ENCODE measurements at places on chromosomes 12 and 14.
A peak's percentile ranks its signal among the peaks of the same experiment; 100 is the strongest.

GRCh38 chr12:46523863-46524770 lies 151.5 kb upstream of the SLC38A2 start:
- peak; percentile 67 for DNase-seq

DNA sequence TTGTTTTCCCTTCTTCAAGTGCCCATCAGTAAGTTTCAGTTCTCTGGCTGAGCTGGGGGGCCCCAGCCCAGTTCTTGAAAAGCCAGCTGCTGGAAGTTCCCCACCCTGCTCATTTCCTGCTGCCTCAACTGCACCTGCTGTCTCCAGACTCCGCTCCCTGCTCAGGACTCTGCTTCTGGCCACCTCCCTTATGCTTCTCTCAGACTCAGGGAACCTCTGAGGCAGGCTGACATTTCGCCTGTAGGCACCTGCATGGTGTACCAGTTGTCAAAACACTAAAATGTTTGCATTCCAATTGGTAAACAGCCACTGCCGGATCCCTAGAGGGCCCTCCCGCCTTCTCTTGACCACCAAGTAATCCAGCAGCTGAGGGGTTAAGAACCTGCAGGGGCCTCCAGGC lies 136.5 kb upstream of the VRK1 start:
- no peak for DNase-seq

DNA sequence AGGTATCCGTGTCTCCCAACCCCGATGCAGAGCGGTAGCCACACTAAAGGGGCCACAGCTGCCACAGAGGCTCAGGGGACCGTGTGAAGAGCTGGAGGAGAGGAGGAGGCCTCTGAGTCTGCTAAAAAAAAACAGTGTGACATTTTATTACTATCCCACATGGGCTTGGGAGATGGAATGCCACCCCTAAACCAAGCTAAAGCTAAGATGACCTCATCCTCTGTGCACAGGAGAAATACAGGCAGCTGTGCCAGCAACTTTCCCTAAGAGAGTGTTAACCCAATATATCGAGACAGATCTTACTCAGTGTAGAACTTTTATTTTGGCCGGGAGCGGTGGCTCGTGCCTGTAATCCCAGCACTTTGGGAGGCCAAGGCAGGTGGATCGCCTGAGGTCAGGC lies 18.0 kb downstream of the BCL2L14 start:
- DNase-seq, result no peak

DNA sequence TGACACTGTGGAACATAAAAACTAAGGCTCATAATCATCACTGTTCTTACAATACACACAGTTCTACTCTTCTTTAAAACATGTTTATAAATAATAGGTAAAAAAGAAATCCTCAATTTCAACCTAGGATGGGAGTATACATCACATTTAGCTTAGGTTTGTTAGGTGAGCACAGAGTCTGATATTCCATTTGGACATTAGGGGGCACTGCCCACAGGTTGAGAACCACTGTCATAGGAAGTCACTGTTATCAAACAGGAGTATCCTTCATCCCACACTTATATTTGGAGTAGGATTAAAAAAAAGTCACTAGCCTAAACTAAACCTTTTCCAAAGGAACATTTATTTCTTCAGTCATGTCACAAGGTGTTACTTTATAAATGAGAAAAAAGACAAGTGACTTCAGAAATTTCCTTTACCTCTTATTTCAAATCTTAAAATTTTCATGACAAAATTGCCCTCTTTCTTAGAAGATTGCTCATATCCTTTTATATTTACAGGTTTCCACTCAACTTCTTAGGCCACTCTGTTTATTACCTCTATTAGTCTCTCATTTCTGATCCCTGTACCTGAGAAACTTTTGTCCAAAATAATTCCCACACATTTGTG lies 240.6 kb downstream of the CPNE8 start:
- DNase-seq, result no peak

- DNase-seq, result no peak
These were observed 81.7 kb downstream of the PRKAB1 start for GRCh38 chr12:119749666-119750065.

DNA sequence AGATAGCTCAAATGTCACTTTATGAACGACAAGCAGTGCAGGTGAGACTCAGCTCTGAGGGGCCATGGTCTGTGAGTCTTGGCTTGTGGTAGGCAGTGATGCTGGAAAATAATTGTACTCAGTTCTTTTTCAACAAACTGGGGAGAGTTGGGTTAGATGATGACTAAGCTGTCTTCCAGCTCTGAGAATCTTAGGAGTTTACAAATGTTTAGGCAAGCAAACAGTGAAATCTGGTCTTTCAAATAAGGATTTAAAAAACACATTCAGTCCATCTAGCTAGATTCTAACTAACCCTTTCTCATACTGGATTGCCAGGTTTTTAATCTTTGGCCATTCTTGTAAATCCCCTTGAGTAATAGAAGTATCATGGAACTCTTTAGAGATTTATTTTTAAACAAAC lies 3.4 kb downstream of the PHC1 start:
- DNase-seq, result no peak

GRCh38 chr12:97555547-97556187 lies 93.1 kb downstream of the RMST start:
- DNase-seq, result no peak

GRCh38 chr12:43826681-43827080 lies 9.2 kb upstream of the TMEM117 start:
- no peak for DNase-seq

DNA sequence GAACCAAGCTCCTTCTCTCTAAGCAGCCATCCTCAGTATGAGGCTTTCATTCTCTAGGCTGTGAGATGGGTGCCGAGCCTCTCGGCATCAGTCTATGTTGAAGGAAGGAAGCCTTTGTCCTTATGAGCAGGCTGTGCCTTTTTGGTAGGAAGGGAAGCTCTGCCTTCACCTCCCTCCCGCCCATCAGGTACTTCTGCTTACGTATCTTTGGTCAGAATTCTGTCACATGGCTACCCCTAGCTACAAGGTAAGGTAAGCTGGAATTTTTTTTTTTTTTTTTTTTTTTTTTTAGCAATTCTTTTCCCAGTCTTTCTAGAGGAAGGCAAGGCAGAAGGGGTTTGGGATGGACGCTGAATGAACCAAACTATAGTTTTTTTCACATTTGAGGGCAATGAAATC lies 16.9 kb downstream of the BATF start:
- no peak for DNase-seq

DNA sequence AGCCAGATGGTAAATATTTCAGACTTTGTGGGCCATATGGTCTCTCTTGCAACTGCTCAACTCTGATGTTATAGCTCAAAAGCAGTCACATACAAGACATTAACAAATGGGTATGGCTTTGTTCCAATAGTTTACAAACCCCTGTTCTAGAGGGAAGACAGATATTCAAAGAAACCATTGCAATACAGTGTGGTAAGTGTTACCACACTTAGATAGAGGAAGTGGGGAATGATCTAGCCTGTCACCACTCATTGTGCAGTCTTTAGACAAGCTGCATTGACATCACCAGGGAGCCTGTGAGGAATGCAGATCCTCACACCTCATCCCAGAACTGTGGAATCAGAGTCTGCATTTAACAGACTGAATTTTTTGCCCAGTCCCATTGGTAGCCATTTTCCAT lies 80.0 kb upstream of the RGS6 start:
- no peak for DNase-seq

DNA sequence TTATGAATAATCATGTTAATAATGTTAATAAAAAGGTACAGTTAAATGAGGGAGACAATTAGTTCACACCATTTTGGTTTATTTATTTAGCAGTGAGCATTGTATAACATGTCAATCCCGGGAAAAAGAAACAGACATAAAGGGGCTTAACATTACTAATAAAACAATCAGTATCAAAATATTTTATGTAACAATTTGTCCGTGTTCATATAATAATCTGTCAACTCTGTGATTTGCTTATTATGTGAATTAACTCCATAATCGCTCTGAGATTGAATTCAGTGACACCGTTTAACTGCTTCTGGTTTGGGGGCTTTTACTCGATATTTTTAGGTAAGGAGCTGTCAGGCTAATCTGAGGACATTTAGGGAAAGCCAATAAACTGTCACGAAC lies 95.8 kb upstream of the HMGA2 start:
- no peak for DNase-seq

GRCh38 chr12:124229520-124229919 lies 65.4 kb upstream of the RFLNA start:
- DNase-seq, result no peak

GRCh38 chr12:32197421-32197820 lies 90.8 kb downstream of the BICD1 start:
- DNase-seq, result no peak

- no peak for DNase-seq
These were observed 830 bp upstream of the LPCAT3 start for GRCh38 chr12:7019043-7019569.

DNA sequence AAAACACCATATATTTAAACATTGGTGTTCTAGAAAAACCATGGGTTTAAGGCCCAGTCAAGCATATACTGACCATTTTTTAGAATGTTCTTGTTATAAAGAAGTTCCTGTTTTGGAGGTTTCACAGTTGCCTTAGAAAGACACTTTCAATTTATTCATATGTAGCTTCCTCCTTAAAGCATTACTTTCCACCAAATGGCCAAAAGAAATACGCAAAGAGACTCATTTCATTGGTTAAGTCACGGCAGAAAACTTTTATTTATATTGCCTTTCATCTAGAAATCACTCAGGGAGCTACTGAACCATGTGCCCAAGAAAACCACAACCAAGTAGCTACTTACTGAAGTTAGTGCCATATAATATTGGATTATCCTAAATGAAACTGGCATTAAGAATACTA lies 40.0 kb downstream of the MYBPC1 start:
- DNase-seq, result no peak

GRCh38 chr14:97218274-97218673 lies 421.1 kb downstream of the VRK1 start:
- DNase-seq, result no peak

- DNase-seq, result peak; percentile 88
These were observed 42.5 kb downstream of the SMIM41 start for GRCh38 chr12:52121824-52122539.

- no peak for DNase-seq
These were observed 82.2 kb downstream of the PLEKHG7 start for GRCh38 chr12:92784797-92785562.

DNA sequence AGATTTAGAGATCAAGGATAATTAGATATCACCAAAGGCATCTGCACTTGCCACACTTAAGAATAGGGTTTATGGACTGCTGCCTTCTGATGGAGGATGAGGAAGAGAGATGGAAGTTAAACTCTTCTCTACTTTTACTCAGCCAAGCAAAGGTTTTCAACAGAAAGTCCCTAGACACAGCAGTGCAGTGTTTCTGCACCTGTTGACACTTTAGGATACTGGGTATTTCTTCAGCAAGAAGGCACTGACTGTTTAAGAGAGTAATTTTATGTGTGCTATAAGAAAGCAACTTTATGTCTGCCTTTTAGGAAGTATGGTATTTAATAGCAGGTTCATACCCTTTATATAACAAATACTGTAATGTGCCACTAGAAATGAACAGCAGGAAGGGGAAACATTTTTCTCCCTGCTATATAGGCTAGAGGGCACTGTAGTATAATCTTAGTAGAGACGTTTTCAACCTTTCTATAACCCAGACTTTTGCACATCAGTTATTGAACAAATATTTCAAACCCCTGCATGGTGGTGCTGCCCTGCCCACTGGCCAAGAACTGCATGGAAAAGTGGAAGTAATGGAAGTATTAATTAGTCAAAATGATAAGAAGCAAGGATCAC lies 225.0 kb upstream of the GRIP1 start:
- DNase-seq, result no peak

DNA sequence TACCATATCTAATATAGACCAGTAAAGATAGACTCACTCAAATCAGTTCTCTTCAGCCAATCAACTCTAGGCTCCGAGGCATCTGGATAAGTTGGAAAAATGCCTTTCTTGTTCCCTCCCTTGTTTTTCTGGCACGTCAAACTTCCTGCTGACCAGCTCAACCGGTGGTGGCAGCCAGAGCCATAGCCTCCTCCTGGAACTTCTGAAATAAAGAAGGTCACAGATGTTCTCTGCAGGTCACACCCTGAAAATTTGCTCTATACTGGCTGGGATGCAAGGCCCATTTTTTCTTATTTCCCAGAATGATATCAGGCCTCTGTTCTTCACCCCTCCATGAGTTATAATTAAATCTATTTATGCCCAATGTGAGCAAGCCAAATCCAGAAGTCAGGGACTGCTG lies 81.9 kb downstream of the BMP4 start:
- no peak for DNase-seq

DNA sequence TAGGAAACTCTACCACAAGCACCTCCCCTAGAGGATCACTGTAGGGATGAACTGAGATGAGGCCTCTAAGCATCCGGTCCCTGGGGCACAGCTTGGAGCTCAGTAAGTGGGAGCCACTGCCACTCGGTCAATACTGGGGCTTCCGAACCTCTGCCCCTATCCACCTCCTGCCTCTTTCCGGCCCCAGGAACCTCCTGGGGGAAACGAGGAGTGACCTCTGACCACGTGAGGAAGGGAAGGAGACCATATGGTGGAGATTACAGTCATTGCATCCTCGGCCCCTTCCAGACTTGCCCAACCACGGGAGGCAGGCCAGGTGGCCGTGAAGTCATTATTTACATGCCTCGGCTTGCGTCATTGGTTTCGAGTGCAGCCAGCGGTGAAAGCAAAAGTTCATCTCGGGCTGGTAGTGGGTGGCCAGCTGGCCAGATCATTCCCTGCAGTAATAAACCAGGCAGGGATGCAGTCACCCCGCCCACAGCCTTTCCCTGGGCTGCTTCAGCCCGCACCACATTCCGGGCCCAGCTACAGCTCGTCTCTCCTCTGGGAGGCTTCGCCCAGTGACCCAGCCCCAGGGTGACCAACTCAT lies 65.4 kb downstream of the C14orf132 start:
- no peak for DNase-seq

DNA sequence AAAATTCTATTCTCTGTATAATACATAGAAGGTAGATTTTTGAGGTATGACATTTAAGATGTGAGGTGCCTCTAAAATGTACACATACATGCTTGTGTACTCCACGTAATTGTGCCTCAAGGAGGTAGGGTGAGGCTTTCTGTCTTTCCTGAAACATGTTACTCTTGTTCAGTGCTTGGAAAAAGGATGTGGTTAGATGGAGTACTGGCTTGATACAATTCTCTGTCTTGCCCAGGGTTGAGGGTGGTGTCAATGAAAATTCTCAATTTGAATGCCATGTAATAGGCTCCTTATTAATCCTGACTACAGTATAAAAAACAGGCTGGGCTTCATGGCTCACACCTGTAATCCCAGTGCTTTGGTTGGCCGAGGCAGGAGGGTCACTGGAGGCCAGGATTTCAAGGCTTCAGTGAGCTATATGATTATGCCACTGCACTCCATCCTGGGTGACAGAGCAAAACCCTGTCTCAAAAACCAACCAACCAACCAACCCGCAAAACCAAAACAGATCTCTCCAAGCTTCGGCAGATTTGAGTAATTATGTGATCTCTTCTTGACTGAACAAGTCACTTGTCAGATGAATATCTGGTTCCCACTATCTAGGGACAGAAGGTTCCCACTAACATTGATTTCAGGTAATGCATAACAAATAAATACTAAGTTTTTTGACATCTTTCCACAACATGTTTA lies 41.6 kb downstream of the RCOR1 start:
- DNase-seq, result no peak

GRCh38 chr12:24499151-24500146 lies 449.5 kb downstream of the BCAT1 start:
- no peak for DNase-seq

Measured in activated CD8-positive, alpha-beta memory T cell treated with anti-CD3 and anti-CD28 coated beads, Interleukin-2, amount 50 U/mL, for 48 hours (primary cell).